ENCODE measurements at places on chromosomes 3 and 15. TPM values are rescaled to one million over a fixed set of nuclear protein-coding genes. Genes with fewer than 3 reads are reported as not detected.
A peak's percentile ranks its signal among the peaks of the same experiment; 100 is the strongest.

GRCh38 chr3:100868096-100868495 lies 125.1 kb downstream of the ABI3BP start:
- no peak for DNase-seq

DPPA2 gene
- not detected for total RNA-seq

DNA sequence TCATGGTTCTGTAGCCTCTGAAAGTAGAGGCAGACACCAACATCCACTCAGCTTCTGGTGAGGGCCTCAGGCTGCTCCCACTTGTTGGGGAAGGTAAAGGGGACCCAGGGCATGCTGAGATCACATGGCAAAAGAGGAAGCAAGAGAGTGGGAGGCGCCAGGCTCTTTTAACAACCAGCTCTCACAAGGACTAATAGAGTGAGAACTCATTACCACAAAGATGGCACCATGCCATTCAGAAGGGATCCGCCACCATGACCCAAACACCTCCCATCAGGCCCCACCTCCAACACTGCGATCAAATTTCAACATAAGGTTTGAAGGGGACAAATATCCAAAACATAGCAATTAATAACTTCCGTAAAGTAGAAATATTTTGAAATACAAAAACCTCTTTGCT lies 192.3 kb downstream of the OCA2 start:
- DNase-seq: no peak

LSAMP gene
- 8.1 TPM for total RNA-seq

RCCD1 gene
- 4.4 TPM for total RNA-seq

KNG1 gene
- total RNA-seq: not detected

GRCh38 chr3:38528457-38528856 lies 32.3 kb downstream of the EXOG start:
- no peak for DNase-seq

- no peak for DNase-seq
Measured at GRCh38 chr3:142467768-142468167, 19.9 kb upstream of the XRN1 start.

- DNase-seq: no peak
Measured at GRCh38 chr15:25972141-25972675, 109.1 kb upstream of the ATP10A start.

GRCh38 chr15:52042051-52042851 lies 23.2 kb downstream of the MAPK6 start:
- DNase-seq: no peak

DNA sequence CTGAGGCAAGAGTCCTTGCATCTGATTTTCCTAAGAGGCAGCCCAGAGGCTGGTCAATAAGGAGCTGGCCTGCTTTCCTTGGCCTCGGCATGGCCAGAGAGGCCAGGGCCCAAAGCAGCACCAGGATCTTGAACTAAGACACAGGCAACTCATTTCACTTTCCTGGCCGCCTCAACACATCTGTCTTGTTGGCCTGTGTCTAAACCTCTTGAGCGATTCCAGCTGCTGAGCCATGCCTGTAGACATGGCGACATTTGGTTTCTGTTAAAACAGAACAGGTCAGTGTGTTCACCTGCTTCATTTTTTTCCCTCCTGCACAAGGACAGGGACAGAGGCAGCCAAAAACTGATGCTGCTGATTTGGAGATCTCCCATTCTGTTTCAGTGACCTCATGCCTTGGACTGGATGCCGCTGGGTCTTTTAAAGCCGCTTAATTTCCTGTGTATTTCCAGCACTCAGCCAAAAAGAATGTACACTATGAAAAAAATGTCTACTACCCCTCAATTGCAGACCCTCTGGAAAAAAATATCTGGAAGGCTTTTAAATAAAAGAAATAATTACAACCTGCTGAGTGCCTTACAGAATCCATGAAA lies 266.6 kb upstream of the ICE2 start:
- DNase-seq: peak; percentile 30

CCNL1 gene
- total RNA-seq: 156 TPM

CNTN4 gene
- total RNA-seq: under 0.01 TPM

DNA sequence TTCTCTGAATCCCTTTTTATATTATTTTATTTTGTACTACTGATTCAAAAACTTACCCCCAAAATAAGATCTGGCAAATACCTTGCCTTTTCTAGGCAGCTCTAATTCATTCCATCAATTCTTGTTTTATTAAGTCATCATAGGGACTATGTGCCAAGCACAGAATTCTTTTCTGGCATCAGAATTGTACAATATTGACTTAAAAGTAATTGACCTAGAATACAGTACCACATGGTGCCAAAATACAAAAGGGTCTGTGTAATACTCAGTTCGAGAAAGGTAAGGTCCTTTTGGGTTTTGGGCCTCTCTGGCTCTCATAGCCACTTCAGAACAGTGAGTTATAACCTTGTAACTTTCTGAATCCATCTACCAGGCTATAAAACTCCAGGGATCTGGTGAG lies 46.2 kb downstream of the KBTBD8 start:
- peak; percentile 8 for DNase-seq

GRCh38 chr3:5188419-5189221 lies 1.1 kb downstream of the EDEM1 start:
- DNase-seq: peak; percentile 17

DNA sequence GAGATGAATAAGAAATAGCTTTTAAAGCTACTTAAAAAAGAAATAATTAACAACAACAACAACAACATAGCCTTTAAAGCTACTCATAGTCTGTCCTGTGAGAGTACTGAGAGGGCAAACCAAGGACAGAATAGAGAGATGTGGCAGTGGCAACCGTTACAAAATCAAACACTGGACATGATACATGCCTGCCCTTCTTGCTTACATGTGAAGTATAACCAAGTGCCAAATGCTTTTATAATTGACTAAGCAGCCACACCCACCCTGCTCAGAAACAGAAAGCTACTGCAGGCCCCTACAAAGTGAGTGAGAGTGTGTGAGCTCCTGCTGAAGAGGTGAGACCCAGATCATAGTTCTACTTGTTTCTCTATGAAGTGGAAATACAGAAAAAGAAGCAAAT lies 38.4 kb downstream of the NDUFB4 start:
- no peak for DNase-seq
